ENCODE measurements at places on chromosomes 16 and 17.
A peak's percentile ranks its signal among the peaks of the same experiment; 100 is the strongest.

DNA sequence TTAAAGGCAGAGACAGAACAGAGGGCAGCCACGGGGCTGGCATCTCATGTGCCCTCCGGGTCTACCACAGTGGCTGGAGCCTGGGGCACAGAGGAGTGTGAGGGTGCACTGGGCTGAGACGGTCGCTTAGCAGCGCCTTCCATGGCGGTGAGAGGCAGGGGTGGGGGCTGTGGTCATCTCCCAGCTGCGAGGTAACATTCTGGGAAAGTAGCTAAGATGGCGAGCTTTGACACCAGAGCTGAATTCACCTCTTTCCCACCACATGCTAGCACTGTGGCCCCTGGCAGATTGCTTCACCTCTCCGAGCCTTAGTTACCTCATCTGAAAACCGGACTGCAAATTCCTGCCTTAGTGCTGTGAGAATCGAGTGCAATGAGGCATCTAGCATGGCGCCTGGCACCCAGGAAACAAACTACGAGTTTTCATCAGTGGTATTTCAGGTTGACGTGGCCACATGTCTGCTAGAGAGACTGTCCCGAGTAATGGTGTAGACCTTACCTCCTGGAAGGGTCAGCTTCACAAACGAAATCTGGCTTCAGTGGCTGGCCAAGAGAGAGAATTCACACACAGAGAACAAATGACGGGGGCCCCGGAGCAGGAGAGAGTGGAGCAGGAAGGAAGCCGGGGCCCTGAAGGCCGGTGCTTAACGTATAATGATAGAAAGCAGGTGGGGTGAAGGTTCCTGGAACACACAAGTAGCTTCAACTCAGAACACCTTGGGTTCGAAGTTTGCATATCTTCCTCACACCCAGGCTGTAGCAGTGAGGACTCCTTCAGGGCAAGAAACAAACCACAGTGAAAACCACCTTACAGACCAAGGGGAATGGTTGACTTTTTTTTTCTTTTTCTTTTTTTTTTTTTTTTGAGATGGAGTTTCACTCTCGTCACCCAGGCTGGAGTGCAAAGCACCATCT, 63.9 kb upstream of the RPH3AL start:
- no peak for DNase-seq

DNA sequence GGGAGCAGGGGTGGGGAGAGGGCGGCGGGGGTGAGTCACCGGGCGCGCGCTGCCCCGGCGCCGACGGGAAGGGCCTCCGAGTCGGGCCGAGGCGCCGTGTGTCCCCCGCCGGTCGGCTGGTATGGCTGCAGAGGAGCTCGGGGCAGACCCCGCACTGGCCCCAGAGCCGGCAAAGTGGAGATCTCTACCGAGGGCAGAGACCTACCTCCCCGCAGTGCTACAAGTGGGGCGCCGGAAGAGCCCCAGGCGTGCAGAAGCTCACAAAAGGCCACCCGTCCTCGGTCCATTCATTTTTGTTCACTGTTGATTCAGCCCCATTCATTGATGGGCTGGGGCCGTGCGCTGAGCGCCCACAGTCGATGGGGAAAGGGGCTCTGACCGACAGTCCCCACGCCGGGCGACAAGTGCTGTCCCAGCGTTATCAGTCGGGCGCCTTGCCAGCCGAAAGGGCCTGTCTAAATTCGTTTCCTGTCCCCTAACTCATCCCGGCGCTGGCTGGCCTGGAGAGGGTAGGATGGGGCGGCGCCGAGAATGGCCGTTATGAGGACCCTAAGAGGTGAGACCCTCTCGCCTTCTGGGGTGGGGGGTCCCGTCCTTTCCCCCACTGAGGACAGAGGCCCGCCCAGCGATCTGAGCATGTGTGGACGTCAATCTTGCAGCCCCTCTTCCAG, 709 bp upstream of the ENO3 start:
- DNase-seq = peak; percentile 60

- no peak for DNase-seq
Observed at GRCh38 chr17:57256708-57257112, 387 bp downstream of the MSI2 start.

GRCh38 chr16:28091656-28092055, 28.1 kb upstream of the GSG1L start:
- DNase-seq = no peak

- DNase-seq = no peak
Observed at GRCh38 chr16:84703681-84704080, 3.9 kb downstream of the USP10 start.

DNA sequence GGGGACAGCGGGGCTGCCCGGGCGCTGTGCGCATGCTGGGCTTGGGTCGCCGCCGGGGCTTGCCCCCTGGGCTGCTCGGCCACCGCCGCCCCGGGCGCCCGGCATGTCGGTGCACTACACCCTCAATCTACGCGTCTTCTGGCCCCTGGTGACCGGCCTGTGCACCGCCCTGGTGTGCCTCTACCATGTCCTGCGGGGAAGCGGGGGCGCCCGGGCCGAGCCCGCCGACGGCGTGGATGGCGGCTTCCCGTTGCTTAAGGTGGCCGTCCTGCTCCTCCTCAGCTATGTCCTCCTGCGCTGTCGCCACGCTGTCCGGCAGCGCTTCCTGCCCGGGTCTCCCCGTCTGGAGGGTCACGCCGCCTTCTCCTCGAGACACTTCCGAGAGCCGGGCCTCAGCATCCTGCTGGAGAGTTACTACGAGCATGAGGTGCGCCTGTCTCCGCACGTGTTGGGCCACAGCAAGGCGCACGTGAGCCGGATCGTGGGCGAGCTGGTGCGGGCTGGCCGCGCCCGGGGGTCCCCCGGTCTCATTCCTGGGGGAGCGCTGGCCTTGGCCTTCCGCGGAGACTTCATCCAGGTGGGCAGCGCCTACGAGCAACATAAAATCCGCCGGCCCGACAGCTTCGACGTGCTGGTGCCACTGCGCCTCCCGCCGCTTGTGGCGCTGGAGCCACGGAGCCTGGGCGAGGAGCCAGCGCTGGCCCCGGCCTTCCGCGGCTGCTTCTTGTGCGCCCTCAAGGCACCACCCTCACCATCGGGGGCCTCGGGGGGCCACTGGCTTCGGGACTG, 789 bp downstream of the ITPRIPL2 start:
- DNase-seq = no peak

Data from AG08395 (cell line).